IMR-90 (cell line): ENCODE measurements at places on chromosomes 5 and 9. TPM values are rescaled to one million over a fixed set of nuclear protein-coding genes. Genes with fewer than 3 reads are reported as not detected.

SLC6A7 gene
- not detected in 2 replicates for polyA plus RNA-seq

FOXD4L4 gene
- polyA plus RNA-seq: not detected in 2 replicates

SLC6A19 gene
- polyA plus RNA-seq: not detected in 2 replicates

TRPM3 gene
- not detected in 2 replicates for polyA plus RNA-seq

MYMK gene
- polyA plus RNA-seq: not detected in 2 replicates

NELFB gene
- polyA plus RNA-seq: 65.1 and 66.0 TPM in 2 replicates

SAXO1 gene
- polyA plus RNA-seq: not detected in 2 replicates

CD72 gene
- polyA plus RNA-seq: 0.09 and 0.58 TPM in 2 replicates

PCDHGA5 gene
- 1.3 and 1.4 TPM in 2 replicates for polyA plus RNA-seq

GRM6 gene
- polyA plus RNA-seq: not detected in 2 replicates

SLC36A2 gene
- not detected in 2 replicates for polyA plus RNA-seq

OBP2B gene
- not detected in 2 replicates for polyA plus RNA-seq

CLTB gene
- polyA plus RNA-seq: 99.9 and 133 TPM in 2 replicates

LRRC14B gene
- not detected in 2 replicates for polyA plus RNA-seq

PAEP gene
- not detected in 2 replicates for polyA plus RNA-seq

TMEM38B gene
- 3.3 and 3.4 TPM in 2 replicates for polyA plus RNA-seq

TXNDC15 gene
- polyA plus RNA-seq: 87.0 and 117 TPM in 2 replicates

F2RL1 gene
- polyA plus RNA-seq: 4.7 and 5.6 TPM in 2 replicates

GPR151 gene
- polyA plus RNA-seq: not detected in 2 replicates

FOXD4L6 gene
- not detected in 2 replicates for polyA plus RNA-seq

GRXCR2 gene
- not detected in 2 replicates for polyA plus RNA-seq

RFESD gene
- polyA plus RNA-seq: 1.0 and 1.5 TPM in 2 replicates

CSF2 gene
- polyA plus RNA-seq: 0.26 and 0.31 TPM in 2 replicates

SPATA31E1 gene
- 0.03 and 0.04 TPM in 2 replicates for polyA plus RNA-seq

SLC25A2 gene
- not detected in 2 replicates for polyA plus RNA-seq

CCDC183 gene
- polyA plus RNA-seq: 0.29 and 0.44 TPM in 2 replicates

PRRX2 gene
- 35.5 and 45.9 TPM in 2 replicates for polyA plus RNA-seq

FGF1 gene
- polyA plus RNA-seq: 7.6 and 8.5 TPM in 2 replicates

RAI14 gene
- 191 and 221 TPM in 2 replicates for polyA plus RNA-seq

SEMA5A gene
- polyA plus RNA-seq: 7.3 and 8.2 TPM in 2 replicates

CCDC192 gene
- not detected in 2 replicates for polyA plus RNA-seq

GDA gene
- polyA plus RNA-seq: not detected in 2 replicates

SLC24A2 gene
- polyA plus RNA-seq: not detected in 2 replicates

NEUROG1 gene
- polyA plus RNA-seq: not detected in 2 replicates

GABRA1 gene
- polyA plus RNA-seq: not detected in 2 replicates

GFPT2 gene
- polyA plus RNA-seq: 17.7 and 20.3 TPM in 2 replicates

STING1 gene
- polyA plus RNA-seq: 61.5 and 63.5 TPM in 2 replicates

IL13 gene
- polyA plus RNA-seq: not detected in 2 replicates

TDRD7 gene
- polyA plus RNA-seq: 3.9 and 4.4 TPM in 2 replicates

RALGPS1 gene
- 1.5 and 2.8 TPM in 2 replicates for polyA plus RNA-seq

SLC1A1 gene
- 1.7 and 2.2 TPM in 2 replicates for polyA plus RNA-seq

PAX5 gene
- polyA plus RNA-seq: not detected in 2 replicates

FLT4 gene
- polyA plus RNA-seq: 0.07 TPM in 2 replicates

CNTLN gene
- polyA plus RNA-seq: 2.9 and 3.8 TPM in 2 replicates

NDUFA8 gene
- polyA plus RNA-seq: 98.1 and 103 TPM in 2 replicates

VCAN gene
- 45.3 and 47.5 TPM in 2 replicates for polyA plus RNA-seq

PROB1 gene
- 0.36 and 0.38 TPM in 2 replicates for polyA plus RNA-seq

DND1 gene
- 0.63 and 0.67 TPM in 2 replicates for polyA plus RNA-seq
